Stimulated activated CD4-positive, alpha-beta T cell treated with anti-CD3 and anti-CD28 coated beads, Interleukin-15, amount 100 ng/mL, for 48 hours (primary cell): ENCODE measurements at places on chromosomes 1 and 21.

DNA sequence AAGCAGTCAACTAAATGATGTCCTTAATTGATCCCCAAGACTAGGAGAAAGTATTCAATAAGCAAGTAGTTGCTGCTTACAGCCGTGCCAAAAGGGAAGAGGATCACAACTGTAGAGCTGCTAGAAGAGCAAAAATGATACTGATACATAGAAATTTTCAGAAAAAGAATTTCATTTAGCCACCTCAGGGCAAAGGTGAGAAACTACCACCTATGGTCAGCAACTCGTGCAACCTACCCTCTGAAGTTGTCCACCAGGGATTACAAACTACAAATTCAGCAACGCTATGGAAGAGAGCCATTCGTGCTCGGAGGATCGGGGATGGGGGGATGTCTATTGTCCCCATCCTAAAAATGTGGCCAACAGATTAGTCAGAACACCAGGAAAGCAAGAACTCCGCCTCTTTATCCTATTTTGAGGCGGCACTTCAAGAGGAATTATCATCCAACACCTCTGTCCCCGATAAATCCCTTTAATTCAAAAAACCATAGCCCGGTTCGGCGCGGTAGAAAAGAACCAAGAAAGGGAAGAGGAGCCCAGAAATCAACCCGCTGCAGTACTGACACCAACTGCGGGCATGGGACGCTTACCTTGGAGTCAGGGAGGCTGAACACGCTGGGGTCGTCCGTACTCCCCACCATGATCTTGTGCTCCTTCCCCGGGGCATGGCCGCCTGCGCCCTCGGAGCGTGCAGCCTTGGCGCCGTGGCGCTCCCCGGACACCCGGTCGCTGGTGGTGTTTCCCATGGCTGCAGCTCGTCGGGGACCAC, 687 bp downstream of the PRKAB2 start:
- no peak for DNase-seq

GRCh38 chr1:14704846-14705245, 106.4 kb downstream of the KAZN start:
- DNase-seq: no peak

DNA sequence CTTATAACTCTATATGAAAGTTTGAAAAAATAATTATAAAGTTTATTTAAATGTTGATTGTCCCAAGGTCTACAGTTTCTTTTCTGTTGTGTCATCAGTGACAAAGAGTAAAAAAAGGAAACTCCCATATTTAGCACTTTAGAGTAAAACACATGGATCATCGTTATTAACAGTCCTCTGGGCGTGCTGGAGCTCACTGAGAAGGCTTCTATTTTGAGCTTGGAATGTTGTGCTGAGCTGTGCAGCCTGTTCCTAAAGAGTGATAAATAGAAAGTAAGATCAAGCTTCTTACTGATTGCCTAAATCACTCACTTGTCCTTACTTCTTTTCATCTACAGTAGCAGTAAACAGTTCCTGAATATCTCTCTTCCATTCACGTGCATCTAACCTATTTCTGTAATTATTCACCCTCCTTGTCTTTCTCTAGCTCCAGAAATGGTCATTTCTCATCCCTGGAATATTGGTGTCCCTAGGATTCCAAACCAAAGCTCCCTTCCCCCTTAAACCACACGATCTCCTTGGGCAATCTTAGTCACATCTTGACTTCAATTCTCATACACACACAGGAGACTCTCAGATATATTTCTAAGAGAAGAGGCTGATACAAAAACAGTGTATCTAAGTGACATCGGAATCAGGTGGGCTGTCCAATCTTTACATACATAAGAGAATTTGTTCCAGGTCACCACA, 11.9 kb downstream of the GBP5 start:
- DNase-seq: no peak

GRCh38 chr1:206685334-206685768, 646 bp downstream of the MAPKAPK2 start:
- no peak for DNase-seq

DNA sequence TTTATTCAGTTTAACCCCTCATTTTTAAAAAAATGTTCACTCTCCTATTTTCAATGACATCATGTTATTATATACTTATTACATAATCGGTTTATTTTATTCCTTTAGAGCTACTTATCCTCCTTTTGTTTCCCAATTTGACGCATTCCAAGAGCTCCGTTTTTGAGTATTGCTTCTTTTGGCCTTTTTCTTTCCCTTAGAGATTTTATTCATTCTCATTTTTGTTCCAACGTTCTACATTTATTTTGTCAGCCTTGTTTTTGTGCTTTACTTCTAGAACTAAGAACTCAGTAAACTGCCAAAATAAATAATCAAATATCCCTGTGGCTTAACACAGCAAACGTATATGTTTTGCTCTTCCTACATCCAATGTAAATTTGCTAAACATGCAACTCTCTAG, 769.1 kb downstream of the NCAM2 start:
- no peak for DNase-seq

DNA sequence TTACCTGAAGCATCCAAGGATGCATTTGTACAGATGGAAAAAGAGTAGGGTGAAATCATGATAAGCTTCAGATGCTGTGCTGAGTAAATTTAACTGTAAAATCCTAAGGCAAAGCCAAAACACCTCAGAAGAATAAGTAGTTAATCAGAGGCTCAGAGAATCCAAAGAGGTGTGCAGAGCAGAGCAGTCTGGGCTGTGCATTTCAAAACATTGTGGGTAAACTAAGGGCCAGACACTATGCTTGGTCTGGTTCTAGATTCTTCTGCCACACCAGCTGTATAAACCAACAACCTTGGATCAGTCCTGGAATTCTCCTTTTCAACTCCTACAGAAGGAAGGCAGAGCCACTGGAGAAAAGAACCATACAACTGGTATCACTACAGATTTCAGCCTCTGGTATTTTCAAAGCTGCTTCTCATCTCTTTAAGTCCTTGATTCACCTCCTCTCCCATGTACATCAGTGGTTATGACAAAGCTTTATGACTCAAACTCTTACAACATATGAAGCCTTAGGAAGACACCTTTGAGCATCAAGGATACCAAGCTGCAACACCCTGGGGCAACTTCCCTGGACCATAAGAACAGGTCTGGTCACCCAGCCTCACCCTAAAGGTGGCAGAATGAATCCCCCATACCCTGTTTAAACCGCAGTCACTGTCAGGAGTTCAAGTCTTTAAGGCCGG, 11.6 kb upstream of the HIPK1 start:
- DNase-seq: no peak
